NCI-H2081 treated with DMSO at 0.1 percent for 48 hours (cell line): ENCODE measurements at places on chromosomes 11 and 22.

- no peak for DNase-seq
Observed at GRCh38 chr11:30635401-30635989, 49.3 kb upstream of the MPPED2 start.

- DNase-seq: no peak
Observed at GRCh38 chr11:112216561-112217105, 9.6 kb upstream of the PTS start.

- DNase-seq: no peak
Observed at GRCh38 chr11:16155448-16155847, 200.9 kb downstream of the SOX6 start.

- no peak for DNase-seq
Observed at GRCh38 chr11:13415201-13415600, 47.8 kb downstream of the BTBD10 start.

DNA sequence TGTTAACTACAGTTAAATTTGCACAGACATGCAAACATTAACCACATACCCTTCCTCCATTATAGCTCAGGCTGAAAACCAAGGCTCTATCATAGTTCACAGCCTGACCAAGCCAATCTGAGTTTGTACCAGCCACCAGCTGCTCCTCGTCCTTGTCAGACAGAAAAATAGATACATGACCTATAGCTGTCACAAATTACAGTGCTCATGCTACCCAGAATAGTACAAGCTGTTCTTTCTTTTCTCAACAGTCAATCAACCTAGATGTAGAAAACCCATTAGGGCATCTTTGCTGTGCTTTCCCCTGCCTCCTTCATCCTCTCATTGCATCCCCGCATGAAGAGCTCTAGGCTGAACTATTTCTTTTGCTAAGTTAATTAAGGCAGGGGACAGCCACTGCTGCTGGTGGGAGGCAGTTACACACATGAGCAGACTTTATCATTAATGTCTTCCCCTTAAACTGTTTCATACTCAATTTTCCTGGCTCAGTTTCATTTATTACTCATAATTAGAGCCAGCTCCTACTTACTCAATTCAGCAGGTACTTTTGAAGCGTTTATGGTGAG lies 148.3 kb downstream of the TRPC6 start:
- DNase-seq: no peak

DNA sequence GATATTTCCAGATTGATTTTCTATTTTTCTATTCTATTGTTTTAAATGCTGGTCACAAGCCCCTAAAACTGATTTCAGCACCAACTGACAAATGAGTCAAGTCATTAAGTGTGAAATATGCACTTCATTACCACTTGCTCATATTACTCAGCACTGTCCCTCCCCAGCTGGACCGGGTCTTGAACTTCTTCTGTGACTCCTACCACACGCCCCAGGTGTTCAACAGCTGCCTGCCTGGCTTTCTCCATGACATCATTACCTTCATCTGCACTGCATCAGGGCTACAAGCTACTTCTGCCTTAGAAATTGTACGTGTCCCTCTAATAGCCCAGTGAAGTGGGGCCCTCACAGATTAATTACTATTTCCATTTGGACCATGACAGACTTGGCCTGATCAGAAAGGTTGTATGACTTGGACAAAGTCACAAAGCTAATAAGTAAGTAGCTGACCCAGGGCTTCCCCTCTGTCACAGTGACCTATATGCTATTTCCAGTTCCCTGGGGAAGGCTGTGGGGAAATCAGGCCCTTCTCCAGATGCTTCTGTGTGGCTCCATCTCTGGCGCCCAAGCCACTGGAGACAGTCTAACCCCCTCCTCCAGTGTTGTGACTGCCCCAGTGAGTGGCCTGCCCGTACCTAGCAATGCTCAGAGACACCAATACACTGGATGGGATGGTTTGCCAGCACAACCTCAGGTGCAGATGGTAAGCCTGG lies 18.1 kb downstream of the TBC1D10A start:
- DNase-seq: no peak

- DNase-seq: no peak
Observed at GRCh38 chr22:26585104-26585790, 4.7 kb downstream of the TPST2 start.

GRCh38 chr11:127044535-127044934 lies 44.0 kb upstream of the KIRREL3 start:
- DNase-seq: no peak

- DNase-seq: peak; percentile 58
Observed at GRCh38 chr11:122843281-122844141, 5.2 kb downstream of the CRTAM start.

- no peak for DNase-seq
Observed at GRCh38 chr11:126134461-126135155, 71.9 kb upstream of the CDON start.

DNA sequence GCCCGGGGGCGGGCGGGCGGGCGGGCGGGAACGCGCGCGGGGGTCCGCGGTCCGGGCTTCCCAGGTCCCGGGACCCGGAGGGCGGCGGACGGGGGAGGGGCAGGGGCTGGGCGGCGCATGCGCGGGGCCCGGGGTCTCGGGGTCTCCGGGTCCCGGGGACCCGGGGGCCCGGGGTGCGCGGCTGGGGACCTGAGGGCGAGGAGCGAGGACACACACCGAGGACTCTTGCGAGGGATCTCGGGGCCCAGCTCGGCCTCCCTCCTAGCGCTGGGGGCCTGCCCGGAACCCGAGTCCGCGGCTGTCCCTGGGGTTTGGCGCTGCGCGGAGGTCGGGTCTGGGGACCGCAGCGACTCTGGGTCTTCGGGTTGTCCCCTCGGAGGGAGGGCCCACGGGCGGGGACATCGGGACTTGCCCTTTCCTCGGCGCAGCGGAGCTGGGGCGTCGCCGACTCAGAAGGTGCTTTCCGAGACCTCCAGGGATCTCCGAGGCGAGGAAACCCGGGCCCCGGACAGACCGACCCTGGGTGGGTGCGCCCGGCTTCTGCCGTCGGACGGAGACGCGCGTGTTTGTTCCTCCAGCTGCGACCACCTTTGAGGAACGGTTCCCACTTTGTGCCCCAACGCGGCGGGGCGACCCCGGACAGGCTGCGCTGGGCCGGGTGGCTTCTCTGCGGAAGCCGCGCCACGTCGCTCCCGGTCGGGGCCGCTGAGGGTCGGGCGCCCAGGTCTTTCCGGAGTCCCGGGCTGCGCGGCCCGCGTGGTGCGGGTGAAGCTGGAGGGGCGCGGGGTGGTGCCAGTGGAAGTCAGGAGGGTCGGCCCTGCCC lies 540 bp downstream of the PPARA start:
- DNase-seq: no peak

GRCh38 chr11:19836666-19837065 lies 124.0 kb downstream of the NAV2 start:
- no peak for DNase-seq
